ENCODE measurements at places on chromosomes 3 and 15. TPM values are rescaled to one million over a fixed set of nuclear protein-coding genes. Genes with fewer than 3 reads are reported as not detected.

Gene CHRNA5
- 2.7 TPM for total RNA-seq

Gene MYL3
- total RNA-seq = 9,796 TPM

Gene EPHB1
- total RNA-seq = 2.2 TPM

Gene VPS18
- 21.9 TPM for total RNA-seq

Gene PSTPIP1
- total RNA-seq = 4.6 TPM

Gene TMEM40
- total RNA-seq = 2.6 TPM

Gene ALS2CL
- 26.0 TPM for total RNA-seq

GRCh38 chr15:100849855-100850218, 29.8 kb upstream of the ALDH1A3 start:
- H3K27ac ChIP-seq = no peak overlapping the region
- H3K36me3 ChIP-seq = no peaks in the 10 kb centered on the region
- peaks cover 7% of the 10 kb centered on the region for H3K27me3 ChIP-seq
- no peak for DNase-seq

DNA sequence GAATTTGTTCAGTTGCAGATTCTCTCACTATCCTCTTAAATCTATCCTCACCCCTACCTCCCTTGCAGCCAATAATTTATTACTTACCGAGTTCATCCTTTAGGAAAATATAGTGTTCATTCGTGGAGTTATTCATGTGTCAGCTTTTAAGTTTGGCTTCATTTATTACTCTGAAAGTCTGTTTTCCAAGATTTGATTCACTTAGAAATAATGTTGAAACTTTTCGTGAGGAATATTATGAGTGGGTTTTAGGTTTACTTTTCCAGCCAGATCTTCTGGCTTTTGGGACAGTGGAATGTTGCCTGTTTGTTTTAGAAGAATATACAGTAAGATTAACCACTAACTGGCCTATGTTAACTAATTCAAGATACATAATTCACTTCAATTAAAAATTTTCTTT, 161.0 kb upstream of the CGNL1 start:
- peak overlapping the region; percentile 26 for H3K27ac ChIP-seq
- DNase-seq = no peak
- H3K27me3 ChIP-seq = no peaks in the 10 kb centered on the region

DNA sequence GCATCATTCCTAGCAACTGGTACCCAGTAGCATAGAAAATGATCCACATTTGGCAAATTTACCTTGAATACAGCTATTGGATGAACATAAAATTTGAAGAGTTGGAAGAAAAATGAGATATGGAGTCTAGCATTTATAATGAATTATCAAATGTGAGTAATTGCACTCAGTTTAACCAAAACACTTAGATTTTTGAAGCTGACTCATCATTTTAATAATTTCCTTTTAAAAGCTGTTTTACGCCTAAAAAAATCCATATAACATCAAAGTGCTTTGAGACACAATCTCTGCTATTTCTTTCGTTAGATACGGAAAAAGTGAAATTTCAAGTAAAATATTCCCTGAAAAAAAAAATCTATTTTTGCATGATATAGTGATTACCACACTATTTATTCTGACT, 767.4 kb downstream of the ROBO2 start:
- H3K36me3 ChIP-seq = no peaks in the 10 kb centered on the region
- H3K27ac ChIP-seq = no peak overlapping the region
- DNase-seq = no peak
- no peaks in the 10 kb centered on the region for H3K4me1 ChIP-seq
- H3K27me3 ChIP-seq = no peaks in the 10 kb centered on the region

DNA sequence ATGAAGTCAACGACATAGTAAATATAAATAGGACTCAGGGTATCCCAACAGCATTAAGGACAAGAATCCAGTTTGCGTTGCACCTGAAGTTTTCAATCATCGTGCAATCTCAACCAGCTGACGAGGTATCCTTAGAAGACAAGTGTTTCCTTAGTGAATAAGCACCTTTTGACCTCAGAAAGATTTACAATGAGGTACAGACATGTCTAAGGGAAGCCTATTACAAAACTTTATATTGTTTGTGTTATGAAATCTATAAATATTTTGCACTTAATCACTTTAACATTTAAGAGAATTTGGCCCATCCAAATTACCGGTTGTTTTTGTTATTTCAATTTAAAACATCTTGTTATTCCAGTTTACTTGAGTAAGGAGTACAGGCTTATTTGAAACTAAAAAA, 64.9 kb upstream of the PRICKLE2 start:
- no peaks in the 10 kb centered on the region for H3K36me3 ChIP-seq
- H3K27me3 ChIP-seq = no peaks in the 10 kb centered on the region
- H3K4me3 ChIP-seq = no peak overlapping the region
- no peak overlapping the region for H3K27ac ChIP-seq

DNA sequence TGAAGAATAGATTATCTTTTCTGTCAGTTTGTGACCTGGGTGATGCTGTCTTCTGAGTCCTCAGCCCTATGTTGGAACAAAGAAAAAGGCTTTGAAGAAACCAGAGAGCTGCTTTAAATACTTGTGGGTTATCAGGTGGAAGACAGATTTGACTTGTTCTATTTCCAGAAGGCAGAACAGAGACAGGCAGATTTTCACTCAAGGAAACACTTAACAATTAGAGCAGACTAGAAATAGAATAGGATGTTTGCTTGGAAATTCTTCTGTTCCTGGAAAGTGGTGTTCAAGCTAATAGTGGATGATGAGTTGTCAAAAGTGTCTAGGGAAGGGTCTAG, 219.4 kb downstream of the UBE2E2 start:
- H3K27me3 ChIP-seq = no peaks in the 10 kb centered on the region
- no peaks in the 10 kb centered on the region for H3K36me3 ChIP-seq
- peaks cover 7% of the 10 kb centered on the region for H3K4me1 ChIP-seq

DNA sequence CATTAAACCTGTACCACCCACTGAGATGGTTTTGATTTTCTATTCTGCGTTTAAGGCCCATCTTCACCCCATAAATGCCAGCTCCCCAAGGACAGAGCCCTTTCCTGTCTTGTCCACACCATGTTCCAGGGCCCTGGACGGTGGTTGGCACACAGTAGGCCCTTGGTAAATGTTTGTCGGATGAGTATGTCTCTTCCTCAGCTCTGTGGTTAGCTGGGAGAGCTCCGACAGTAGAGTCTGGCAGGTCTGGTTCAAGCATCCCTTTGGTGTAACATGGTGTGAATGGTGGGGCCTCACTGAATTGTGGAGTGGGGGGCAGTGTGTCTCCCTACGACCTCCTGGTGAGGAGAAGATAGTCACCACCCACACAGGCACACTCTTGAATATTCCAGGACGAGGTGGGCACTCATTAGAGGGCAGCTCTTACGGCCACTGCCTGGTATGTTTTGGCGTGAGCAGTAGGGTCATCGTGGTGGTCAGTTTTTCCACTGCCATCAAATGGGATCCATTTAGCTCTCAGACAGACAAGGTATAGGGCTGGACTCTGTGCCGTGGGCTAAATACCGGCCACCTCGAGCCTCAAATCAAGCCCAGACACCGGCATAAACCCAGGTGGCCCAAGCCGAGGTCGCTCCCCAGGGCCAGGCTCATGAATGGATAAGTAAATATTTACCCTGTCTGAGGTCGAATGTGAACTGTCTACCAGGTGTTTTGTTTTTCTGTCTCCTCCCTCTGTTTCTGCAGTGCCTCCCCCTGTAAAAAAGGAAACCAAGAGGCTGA, 61.3 kb downstream of the SMAD3 start:
- no peak for DNase-seq
- H3K36me3 ChIP-seq = no peaks in the 10 kb centered on the region
- H3K27me3 ChIP-seq = no peaks in the 10 kb centered on the region
- H3K4me1 ChIP-seq = peaks cover 90% of the 10 kb centered on the region
- no peak overlapping the region for H3K4me3 ChIP-seq

DNA sequence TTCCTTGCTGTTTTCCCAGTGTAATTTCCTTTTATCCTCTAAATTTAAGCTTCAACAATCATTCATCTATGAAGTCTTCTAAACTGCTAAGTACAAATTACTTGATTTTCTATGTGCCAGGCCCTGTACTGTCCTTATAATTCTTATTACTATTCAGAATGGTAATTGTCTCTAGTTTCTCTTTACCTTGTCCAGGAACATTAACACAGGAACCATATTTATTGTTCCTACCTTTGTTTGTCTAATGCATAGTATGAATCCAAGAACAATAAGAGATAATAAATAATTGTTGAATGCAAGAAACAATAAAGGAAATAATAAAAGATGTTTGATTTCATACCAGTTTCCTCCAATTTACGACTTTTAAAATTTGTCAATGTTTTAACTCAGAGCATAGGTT, 1083.2 kb downstream of the ROBO2 start:
- H3K27me3 ChIP-seq = no peaks in the 10 kb centered on the region
- no peak for DNase-seq
- H3K4me1 ChIP-seq = no peaks in the 10 kb centered on the region
- no peaks in the 10 kb centered on the region for H3K36me3 ChIP-seq
- no peak overlapping the region for H3K4me3 ChIP-seq
- no peak overlapping the region for H3K27ac ChIP-seq

- H3K27me3 ChIP-seq = no peaks in the 10 kb centered on the region
- no peak overlapping the region for H3K27ac ChIP-seq
- H3K4me1 ChIP-seq = no peaks in the 10 kb centered on the region
- H3K4me3 ChIP-seq = no peak overlapping the region
Measured at GRCh38 chr3:54193093-54193492, 70.7 kb downstream of the CACNA2D3 start.

GRCh38 chr15:66954601-66955000, 110.8 kb upstream of the SMAD3 start:
- H3K27ac ChIP-seq = no peak overlapping the region
- no peaks in the 10 kb centered on the region for H3K27me3 ChIP-seq
- H3K4me1 ChIP-seq = peaks cover 19% of the 10 kb centered on the region
- no peak for DNase-seq
- H3K36me3 ChIP-seq = no peaks in the 10 kb centered on the region

- H3K27me3 ChIP-seq = no peaks in the 10 kb centered on the region
- DNase-seq = no peak
- no peak overlapping the region for H3K4me3 ChIP-seq
- no peaks in the 10 kb centered on the region for H3K36me3 ChIP-seq
Measured at GRCh38 chr3:178300441-178300959, 235.7 kb upstream of the KCNMB2 start.

DNA sequence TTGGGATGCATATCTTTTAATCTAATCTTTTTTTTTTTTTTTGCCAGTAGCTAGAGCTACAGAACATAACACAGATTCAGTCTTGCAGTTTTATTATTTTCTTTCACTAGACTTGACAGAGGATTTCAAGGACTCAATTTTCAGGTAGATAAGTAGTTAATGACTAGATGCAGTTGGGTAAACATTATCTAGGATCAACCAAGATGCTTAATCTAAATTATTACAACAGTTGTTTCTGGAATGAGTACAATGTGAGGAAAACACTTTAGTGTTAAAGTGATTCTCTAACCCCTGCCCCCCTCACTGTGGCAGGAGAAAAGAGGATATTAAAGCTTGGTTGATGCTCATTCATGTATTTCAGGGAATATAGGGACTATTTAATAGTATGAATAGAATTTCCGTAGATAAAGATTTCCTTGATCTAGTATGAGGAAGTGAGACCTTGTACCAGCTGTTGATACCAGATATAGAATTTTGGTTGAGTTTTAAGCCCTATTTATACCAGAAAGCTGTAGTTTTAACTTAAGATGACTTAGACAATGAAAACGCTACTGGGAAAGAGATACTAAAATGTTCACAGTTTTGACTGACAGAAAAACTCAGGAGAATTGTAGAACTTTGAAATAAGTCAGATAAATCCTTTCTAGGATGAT, 389.0 kb upstream of the C2CD4B start:
- H3K4me1 ChIP-seq = peaks cover 7% of the 10 kb centered on the region
- H3K27me3 ChIP-seq = no peaks in the 10 kb centered on the region
- no peak for DNase-seq
- no peak overlapping the region for H3K27ac ChIP-seq
- no peak overlapping the region for H3K4me3 ChIP-seq

- no peaks in the 10 kb centered on the region for H3K27me3 ChIP-seq
Measured at GRCh38 chr3:125006291-125006731, 49.5 kb downstream of the HEG1 start.

GRCh38 chr3:14640157-14640562, 11.4 kb upstream of the CCDC174 start:
- no peak overlapping the region for H3K27ac ChIP-seq
- peaks cover 45% of the 10 kb centered on the region for H3K27me3 ChIP-seq

DNA sequence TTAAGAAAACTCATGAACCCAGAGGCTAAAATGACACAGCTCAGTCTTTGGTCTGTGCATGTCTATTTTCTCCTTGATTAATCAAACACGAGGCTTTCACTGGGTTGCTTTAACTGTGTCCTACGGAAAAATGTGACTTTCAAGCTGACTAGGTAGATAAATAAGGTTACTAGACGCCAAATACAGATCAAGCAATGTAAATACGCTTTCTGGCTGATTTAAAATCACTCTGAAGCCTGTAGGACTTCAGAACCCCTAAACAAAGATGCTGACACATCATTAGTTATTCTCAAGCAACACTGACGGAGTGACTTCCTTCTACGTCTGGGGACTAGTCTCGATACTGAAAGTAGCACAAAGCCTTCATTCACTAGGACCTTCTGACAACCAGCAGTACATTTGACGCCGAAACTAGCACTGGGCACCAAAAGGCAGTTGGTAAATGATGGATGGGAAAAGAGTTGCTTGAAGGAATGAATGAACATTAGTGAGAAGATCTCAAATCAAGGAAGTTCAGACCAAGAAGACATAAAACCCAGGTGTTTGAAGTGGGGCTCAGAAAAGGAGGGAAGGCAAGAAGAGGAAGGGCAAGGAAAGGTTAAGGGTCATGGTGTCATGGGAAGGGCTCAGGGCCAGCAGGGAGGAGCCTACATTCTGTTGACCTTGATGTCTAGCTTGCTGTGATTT, 67.1 kb upstream of the CDV3 start:
- DNase-seq = no peak
- H3K27ac ChIP-seq = peak overlapping the region; percentile 60
- no peaks in the 10 kb centered on the region for H3K4me1 ChIP-seq
- no peaks in the 10 kb centered on the region for H3K36me3 ChIP-seq
- no peaks in the 10 kb centered on the region for H3K27me3 ChIP-seq
- H3K4me3 ChIP-seq = no peak overlapping the region

DNA sequence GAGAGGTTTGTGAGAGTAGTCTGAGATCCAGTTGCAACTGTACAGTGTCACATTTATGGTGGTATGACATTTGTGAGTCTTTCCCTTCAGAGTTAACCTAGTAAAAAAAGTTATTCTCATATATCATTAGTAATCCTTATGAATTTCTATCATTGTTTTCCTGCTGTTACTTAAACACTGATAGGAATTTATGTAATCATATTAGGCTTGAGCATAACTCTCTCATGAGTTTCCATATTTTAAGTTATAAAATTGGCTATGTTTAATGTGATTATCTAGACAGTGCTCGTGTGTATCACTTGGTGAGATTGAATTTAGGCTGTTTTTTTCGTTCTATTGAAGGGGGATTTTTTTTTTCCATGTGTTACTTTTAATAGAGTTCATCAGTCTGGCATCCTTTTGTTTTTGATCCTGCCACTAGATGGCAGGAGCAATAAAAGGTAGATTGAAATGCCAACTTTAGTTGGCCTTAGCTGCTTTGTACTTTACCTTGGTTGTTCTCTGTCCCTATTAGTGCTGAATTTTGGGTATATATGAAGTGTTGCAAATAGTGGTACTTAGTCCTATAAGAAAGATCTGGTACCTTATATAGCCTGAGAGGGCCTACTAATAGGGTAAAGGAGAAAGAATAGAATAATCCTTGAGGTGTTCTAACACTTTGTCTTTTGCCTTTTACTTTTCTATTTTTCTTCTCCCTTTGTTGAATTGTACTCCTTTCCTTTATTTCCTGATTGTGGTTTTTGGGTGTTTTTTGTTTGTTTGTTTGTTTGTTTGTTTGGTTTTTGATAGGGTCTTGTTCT, 17.9 kb downstream of the STT3B start:
- H3K36me3 ChIP-seq = no peaks in the 10 kb centered on the region
- no peak overlapping the region for H3K27ac ChIP-seq
- no peak for DNase-seq
- H3K4me3 ChIP-seq = no peak overlapping the region
- H3K27me3 ChIP-seq = no peaks in the 10 kb centered on the region
- peaks cover 10% of the 10 kb centered on the region for H3K4me1 ChIP-seq

- H3K4me1 ChIP-seq = no peaks in the 10 kb centered on the region
- H3K4me3 ChIP-seq = no peak overlapping the region
- no peaks in the 10 kb centered on the region for H3K36me3 ChIP-seq
Measured at GRCh38 chr3:87501076-87501475, 224.7 kb upstream of the POU1F1 start.
